Nasal cavity respiratory epithelium epithelial cell of viscerocranial mucosa (primary cell): ENCODE measurements at places on chromosomes 6 and 20. TPM values are rescaled to one million over a fixed set of nuclear protein-coding genes. Genes with fewer than 3 reads are reported as not detected.

Gene ISM1
- 0.14 and 0.34 TPM in 2 replicates for total RNA-seq

Gene SLC22A2
- total RNA-seq, result not detected in 2 replicates

Gene YWHAB
- 58.8 and 140 TPM in 2 replicates for total RNA-seq

Gene ID4
- total RNA-seq, result 1.6 and 13.3 TPM in 2 replicates

Gene CDC5L
- 17.4 and 25.1 TPM in 2 replicates for total RNA-seq

Gene CST5
- total RNA-seq, result not detected in 2 replicates

Gene IPCEF1
- 0.34 and 1.00 TPM in 2 replicates for total RNA-seq

Gene C20orf141
- total RNA-seq, result not detected in 2 replicates

Gene OR2J2
- total RNA-seq, result not detected in 2 replicates

Gene C6orf163
- 0.68 and 3.2 TPM in 2 replicates for total RNA-seq

Gene SLC52A3
- 0.34 and 3.5 TPM in 2 replicates for total RNA-seq

Gene AFDN
- total RNA-seq, result 140 and 195 TPM in 2 replicates
